ENCODE measurements at places on chromosomes 2 and 18.

GRCh38 chr2:46983065-46983801 is 67.6 kb upstream of the MCFD2 start:
- no peak for DNase-seq

DNA sequence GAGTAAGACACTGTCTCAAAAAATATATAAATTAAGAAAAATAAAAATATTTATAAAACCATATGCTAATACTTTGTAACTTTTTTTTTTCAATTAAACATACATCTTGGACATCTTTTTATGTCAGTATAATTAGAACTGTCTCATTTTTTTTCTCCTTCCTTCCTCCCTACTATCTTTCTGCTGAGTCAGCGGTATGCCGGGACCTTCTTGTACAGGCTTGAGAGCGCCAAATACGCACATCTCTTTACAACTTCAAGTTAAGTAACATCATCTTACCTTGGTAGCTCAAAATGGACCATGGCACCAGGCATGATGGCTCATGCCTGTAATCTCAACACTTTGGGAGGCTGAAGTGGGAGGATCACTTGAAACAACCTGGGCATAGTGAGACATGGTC is 153.4 kb downstream of the FAM161A start:
- DNase-seq, result no peak

- DNase-seq, result no peak
Measured at GRCh38 chr2:164458792-164459191, 162.5 kb downstream of the GRB14 start.

- no peak for DNase-seq
Measured at GRCh38 chr2:3464401-3465005, 54.8 kb downstream of the ADI1 start.

- DNase-seq, result no peak
Measured at GRCh38 chr2:60552851-60553494, 481 bp downstream of the BCL11A start.

- DNase-seq, result no peak
Measured at GRCh38 chr2:85888020-85888683, 638 bp downstream of the ST3GAL5 start.

DNA sequence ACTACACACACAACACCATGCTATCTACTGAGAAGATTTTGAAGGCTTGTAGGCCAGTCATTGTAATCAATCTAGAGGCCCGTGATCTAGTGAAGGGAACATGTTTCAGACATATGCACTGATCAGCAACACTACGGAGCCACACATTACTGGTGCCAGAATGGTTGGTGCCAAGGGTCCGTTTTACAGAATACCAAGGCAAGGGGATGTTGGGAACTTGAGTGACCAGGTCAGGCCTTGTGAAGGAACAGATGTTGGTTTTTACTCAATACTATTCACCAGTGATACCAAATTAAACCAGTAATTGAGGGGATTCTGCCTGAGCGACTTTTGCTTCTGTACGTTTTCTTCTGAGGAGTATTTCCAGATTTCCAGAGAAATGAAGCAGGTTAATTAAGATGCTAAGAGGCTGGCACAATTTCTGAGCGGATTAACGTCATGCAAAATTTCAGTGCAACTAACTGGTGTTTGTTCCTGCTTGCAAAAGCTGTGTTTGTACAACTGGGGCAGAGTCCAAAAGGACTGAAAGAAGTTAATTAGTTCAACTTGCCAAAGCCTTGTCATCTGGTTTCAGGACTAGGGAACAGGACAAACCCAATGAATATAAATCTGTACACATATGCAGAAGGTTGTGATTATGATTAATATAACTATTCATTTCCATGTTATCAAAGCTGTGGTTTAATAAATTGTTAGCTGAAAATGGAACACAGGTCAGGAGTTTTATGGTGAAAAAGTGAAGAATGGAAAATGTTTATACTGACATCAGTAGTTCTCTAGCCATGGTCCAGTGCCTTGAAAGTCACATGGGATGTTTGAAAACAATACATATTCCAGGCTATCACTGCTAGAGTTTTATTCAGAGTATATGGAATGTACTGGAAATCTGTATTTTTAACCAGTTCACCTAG is 432.1 kb upstream of the DCC start:
- no peak for DNase-seq

DNA sequence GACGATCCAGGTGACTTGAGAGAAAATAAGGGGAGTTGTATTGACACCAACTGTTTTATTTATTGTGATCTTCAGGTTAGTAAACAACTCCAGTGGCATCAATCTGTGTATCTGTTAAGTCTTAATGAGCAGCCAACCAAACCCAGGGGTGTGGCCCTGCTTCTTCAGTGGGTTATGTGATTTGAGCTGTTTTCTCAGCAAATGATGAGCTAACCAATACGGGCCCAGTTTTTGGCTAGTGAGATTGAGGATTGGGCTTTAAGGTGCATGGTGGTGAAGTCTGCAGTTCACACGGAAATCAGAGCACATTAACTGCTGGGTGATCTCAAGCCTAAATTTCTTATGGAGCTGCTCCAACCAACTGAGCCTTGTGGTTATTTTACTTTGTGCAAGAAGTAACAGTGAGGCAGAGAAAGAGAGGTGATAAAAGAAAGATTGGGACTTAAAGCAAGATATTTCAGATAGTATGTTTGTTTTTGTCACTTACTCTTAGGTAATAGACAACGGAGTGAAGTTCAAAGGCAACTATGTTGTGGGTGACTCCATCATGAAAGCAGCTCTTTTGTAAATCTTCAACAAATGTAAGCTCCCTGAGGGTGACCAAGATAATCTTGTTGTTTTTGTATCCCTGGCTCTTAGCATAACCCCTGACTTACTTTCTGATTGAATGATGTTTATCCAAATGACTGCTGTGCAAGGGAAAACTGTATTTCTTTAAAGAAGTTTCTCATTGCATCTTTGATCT is 2.4 kb downstream of the MTCL1 start:
- DNase-seq, result no peak

GRCh38 chr2:56892382-56892781 is 708.6 kb downstream of the CCDC85A start:
- no peak for DNase-seq

- DNase-seq, result no peak
Measured at GRCh38 chr2:182597570-182598295, 118.3 kb upstream of the DNAJC10 start.

DNA sequence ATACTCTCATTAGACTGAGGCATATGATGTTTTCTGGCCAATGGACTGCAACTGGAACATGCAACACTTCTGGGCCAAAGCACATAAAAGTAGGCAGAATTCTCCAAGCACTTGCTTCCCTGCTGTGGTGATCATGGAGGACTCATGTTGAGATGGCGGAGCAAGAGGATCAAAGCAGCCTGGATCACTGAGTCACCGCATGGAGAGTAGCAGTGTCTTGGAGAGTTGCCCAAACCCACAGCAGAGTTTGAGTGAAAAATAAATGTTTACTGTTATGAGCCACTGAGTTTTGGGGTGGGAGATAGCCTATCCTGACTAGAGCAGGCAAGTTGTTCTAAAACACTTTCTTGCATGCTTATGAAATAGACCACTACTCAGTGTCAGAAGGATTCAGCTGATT is 359.5 kb downstream of the ZNF521 start:
- no peak for DNase-seq

GRCh38 chr2:150472511-150472899 is 15.0 kb downstream of the RND3 start:
- DNase-seq, result no peak

DNA sequence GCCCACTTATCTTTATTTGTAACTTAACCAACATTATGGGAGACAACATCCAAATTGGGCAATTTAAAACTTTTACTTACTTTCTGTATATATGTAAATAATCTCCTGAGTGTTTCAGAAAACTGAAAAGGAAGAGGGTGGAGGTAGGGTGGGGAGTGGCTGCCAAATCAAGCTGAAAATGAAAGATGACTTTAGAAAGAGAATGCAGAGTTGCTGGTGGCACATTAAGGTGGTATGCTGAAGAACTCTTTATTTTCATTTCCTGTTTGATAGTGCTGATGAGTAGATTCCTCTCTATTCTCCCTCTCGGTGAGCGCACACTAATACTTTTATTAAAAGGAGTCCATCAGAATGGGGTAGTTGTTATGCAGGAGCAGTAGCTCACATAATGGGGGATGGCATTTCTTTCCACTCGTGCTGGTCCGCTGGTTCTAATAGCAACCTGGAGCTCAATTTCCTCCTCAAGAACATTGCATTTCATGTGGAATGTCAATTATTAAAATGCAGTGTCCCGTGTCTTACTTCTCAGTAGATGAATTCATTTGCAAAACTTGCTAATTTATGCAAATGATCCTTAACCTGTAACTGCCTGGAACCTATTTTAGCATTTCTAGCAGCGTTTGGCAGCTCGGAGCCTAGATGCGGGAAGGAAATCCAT is 466.9 kb upstream of the HNRNPA3 start:
- no peak for DNase-seq

GRCh38 chr18:2114289-2114688 is 457.0 kb downstream of the METTL4 start:
- DNase-seq, result no peak

GRCh38 chr18:55988537-55988936 is 400.5 kb upstream of the TCF4 start:
- no peak for DNase-seq

- no peak for DNase-seq
Measured at GRCh38 chr2:230473378-230473777, 57.4 kb downstream of the SP100 start.

GRCh38 chr2:175476948-175477347 is 295.4 kb upstream of the ATP5MC3 start:
- DNase-seq, result no peak

DNA sequence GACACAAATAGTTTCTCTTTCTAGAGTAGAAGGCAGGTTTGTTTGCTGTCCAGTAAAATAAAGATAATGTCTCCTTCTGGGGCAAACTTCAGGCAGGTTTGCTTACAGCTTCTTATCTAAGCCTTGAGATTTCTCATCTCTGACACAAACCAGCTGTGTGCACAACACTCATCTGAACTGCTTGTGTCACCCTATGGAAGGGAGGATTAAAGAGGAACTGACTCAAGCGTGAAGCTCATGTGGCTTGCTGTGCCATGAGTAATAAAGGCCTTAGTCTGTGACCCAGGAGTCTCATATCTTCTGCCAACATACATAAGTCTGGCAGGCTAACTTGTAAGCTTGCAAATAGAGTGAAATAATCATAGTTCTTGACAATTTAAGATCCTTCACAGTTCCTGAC is 24.2 kb upstream of the CPO start:
- no peak for DNase-seq

GRCh38 chr2:234166531-234166930 is 116.0 kb downstream of the SPP2 start:
- DNase-seq, result no peak

- no peak for DNase-seq
Measured at GRCh38 chr2:236642584-236643291, 73.1 kb downstream of the ACKR3 start.

GRCh38 chr2:2187196-2187595 is 143.9 kb downstream of the MYT1L start:
- DNase-seq, result no peak

- DNase-seq, result no peak
Measured at GRCh38 chr2:53403792-53404413, 363.7 kb upstream of the CHAC2 start.

DNA sequence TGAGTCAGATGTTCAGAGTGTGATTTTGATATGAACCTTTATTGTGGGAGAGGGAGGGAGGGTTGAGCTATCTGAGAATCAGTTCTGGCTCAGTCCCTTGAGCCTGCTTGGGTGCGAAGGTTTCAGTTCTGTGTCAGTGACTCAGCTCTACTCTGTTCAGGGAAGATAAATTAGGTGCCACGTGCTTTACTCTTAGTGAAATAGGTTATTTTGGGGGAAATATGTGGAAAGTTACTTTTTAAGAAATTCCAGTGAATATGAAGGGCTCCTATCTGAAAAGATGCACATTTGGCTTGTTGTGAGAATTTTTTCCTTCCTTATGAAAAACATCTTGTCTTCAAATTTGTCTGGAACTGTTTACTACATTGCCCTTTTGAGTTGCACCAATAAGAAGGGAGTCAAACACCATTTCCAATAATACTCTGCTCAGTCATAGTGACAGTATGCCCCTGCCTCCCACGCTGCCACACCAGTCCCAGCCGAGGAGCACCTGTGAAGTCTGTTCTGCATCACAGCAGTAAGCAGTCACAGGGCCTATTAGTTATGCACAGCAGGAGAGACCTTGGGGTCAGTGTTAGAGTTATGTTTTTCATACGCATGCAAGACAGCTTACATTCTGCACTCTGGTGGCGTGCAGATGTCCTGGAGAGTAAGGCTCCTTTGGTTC is 32.8 kb upstream of the DNAH7 start:
- DNase-seq, result no peak
